ENCODE measurements at places on chromosomes 13 and 19.

GRCh38 chr13:113272031-113272430, 25.0 kb upstream of the LAMP1 start:
- no peak for DNase-seq

DNA sequence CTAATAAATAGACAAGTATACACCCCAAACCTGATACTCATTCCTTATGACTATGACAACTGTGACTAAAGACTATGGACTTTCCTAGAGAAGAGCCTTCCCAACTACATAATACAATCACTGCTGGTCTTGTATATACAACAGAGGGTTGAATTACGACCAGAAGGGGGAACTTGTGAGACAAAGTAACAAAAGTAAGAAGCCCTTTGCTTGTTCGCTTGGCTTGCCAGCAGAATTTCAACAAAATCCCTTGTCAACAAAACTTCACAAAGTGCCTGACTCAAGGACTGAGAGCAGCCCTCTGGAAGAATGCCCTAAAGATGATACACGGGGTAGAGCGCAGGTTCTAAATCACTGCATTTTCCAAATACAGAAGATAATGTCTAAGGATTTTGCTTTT, 99.4 kb downstream of the WASF3 start:
- peak; percentile 25 for DNase-seq

DNA sequence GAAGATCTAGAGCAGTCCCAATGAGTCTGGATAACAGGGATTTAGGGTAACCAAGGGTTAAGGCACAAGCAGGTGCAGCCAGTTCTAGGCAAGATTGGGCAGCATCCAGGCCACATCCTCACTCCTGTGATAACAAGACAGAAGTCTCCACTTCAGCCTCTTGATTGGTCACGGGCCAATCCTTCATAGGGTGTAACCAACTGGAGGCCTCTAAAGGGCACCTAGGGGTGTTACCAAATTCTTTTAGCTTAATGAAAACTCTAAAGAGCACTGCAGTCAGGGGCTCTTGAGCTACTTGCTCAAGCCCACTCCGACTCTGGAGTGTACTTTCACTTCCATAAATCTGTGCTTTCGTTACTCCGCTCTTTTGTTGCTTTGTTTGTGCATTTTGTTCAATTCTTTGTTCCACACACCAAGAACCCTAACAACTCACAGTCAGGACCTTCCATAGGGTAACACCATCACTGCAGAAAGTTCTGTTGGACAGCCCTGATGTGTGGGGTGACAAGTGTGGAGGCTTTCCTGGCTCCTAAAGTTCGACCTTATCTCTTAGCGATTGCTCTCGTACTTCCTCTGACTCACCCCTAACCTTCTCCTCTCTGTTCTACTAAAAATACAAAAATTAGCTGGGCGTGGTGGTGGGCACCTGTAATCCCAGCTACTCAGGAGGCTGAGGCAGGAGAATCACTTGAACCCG, 36.1 kb downstream of the ZSWIM9 start:
- no peak for DNase-seq

GRCh38 chr13:23510979-23511735, 59.1 kb upstream of the TNFRSF19 start:
- DNase-seq = peak; percentile 2

GRCh38 chr13:63460462-63461090, 2044.9 kb upstream of the PCDH20 start:
- no peak for DNase-seq

GRCh38 chr19:34578173-34578572, 96.6 kb downstream of the WTIP start:
- no peak for DNase-seq

- DNase-seq = no peak
These were observed 186.8 kb upstream of the SOX1 start for GRCh38 chr13:111880185-111880584.

DNA sequence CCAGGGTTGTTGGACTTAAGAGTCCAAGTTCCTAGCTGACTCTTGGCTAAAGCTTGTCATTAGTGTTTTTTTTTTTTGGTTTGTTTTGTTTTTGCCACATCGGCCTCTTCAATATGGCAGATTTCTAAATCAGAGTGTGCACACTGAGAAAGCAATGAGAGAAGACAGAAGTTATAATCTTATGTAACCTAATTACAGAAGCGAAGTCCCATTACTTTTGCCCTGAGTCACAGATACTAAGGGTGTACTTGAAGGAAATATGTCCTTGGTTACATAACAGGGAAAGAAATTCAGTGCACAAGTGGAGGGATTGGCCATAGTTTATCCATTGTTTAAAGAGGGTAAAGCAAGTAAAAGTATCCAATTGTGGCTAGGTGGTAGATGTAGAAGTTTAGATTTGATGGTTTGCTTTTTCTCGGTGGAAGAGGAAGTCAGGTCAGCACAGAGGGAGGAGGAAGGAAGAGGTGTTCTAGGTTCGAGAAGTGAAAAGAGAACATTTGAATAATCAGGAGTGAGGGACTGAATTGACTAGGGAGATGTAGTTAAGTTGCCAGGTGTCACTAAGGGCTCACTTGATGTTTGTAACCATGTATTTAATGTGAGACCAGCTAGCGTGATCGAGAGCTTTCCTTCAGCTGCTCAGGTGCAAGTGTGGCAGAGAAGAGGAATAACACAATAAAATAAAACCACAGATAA, 12.2 kb downstream of the GTF2F2 start:
- DNase-seq = no peak

- no peak for DNase-seq
These were observed 8.8 kb upstream of the CPB2 start for GRCh38 chr13:46113596-46113995.

DNA sequence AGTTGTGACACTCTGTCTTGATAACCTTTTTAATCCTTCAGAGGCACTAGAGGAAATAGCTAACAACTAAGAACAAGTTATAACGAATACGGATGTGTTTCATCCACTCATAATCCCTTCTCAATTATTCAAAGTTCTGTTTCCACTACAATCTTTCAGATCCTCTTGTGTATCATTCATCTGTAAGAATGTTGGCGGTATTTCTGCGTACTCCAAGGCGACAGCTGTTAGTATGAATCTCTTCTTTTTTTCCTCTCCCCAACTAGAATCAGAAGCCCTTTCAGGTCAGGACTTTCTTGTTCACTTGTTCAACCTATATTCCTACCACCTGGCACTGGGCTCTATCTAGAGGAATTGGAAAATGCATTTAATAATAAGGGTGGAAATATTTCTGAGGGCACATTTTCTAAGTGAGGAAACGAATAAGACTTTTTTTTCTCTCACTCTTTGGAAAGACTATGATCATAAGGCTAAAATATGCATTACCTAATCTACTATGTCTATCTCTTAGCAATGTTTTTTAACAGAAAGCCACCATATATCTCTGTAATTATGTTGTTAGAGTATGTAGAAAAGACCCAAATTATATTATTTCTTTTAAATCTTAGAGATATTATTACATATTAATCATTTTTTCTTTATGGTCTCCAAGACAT, 492.9 kb downstream of the PCDH20 start:
- no peak for DNase-seq

GRCh38 chr13:80865329-80865728, 524.4 kb upstream of the SPRY2 start:
- peak; percentile 42 for DNase-seq

Data from COR-L47 (cell line).